ENCODE measurements at places on chromosomes 5 and 9.

GRCh38 chr5:10490927-10491672 is 49.4 kb downstream of the ROPN1L start:
- DNase-seq, result no peak

DNA sequence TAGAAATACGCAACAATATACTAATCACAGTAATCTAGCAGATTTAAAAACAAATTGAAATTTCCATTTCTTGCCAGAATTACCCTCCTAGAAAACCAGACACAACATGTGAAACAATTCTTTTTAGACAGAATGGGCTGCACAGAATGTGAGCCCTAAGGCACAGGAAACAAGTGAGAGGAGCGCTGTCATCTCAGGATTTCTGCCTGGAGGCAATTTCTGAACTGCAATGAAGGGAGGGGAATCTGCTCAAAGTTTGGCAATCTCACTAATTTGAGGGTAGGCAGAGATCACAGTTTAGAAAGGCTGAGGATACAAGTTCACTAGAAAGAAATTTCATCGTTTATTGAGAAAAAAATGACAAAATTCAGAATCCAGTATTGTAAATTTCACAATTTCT is 70.3 kb downstream of the INIP start:
- no peak for DNase-seq

GRCh38 chr5:58156973-58157701 is 302.7 kb downstream of the PLK2 start:
- DNase-seq, result no peak

GRCh38 chr9:90967145-90967538 is 165.5 kb downstream of the SYK start:
- no peak for DNase-seq

DNA sequence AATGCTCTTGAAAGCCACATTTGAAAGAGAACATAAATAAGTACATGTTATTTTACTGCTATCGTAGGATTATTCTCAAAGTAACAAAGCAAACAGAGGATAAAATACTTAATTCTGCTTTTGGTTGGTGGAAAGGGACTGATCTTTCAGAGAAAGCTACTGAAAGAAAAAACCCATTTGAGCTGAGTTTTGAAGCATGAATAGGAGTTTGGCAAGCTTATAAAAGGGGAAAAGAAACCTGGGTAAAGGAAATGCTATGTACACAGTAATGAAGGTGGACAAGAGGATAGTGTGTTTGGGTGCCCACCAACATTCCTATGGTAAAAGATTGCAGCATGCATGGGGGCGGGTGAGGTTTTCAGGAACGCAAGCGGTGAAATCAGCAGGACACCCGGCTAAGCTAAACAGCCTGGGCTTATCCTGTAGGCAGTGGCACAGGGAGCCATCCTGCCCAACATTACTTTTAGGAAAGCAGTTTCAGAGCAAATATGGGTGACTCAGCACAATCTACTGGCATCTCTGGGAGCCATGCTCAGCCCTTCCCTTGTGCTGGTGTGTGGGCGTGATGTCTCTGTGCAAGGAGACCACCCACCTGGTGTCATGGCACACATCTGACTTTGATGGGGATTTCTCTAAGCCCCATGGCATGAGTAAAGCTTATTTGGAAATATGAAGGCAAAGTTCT is 673.9 kb upstream of the KLF4 start:
- no peak for DNase-seq

- no peak for DNase-seq
Measured at GRCh38 chr5:86977190-86977589, 290.5 kb upstream of the RASA1 start.

GRCh38 chr5:37197340-37198050 is 51.7 kb downstream of the CPLANE1 start:
- DNase-seq, result no peak

GRCh38 chr5:55629815-55630214 is 82.3 kb downstream of the SLC38A9 start:
- no peak for DNase-seq

DNA sequence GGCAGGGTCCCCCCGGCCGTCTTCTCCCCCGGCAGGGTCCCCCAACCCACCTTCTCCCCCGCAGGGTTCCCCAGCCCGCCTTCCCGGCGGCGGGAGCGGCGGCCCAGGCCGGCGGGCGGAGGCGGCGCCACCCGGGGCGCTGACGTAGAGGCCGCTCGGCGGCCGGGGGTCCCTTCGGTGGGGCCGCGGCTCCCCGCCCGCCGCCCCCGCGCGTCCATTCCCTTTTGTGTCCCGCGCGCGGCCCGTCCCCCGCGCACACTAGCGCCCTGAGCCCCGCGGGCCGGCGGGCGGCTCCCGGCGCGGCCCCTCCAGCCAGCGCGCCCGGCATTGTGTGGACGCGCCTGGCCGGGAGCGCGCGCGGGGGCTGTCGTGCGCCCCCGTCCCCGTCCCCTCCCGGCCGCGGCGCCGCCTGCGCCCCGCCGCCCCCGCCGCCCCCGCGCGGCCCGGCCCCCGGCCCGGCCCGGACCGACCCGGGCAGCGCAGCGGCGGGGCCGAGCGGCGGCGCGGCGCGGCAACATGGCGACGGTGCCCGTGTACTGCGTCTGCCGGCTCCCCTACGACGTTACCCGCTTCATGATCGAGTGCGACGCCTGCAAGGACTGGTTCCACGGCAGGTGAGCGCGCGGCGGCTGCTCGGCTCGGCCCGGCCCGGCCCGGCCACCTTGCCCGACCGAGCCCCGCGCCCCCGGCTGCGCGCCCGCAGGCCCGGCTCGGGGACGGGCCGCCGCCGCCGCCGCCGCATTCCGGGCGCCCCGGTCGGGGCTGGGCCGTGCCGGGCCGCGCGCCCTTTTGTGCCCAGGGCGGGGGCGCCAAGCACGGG is at the start of gene PHF2:
Gene PHF2, plus strand, starts transcription at position 327 of the 820 bp plus-strand sequence. Its CDS starts 190 bp downstream, at position 517.
- no peak for DNase-seq

- no peak for DNase-seq
Measured at GRCh38 chr9:137924761-137925369, 47.3 kb downstream of the CACNA1B start.

- DNase-seq, result no peak
Measured at GRCh38 chr5:140245926-140246325, 57.0 kb downstream of the PFDN1 start.

GRCh38 chr9:94847486-94847885 is 121.0 kb downstream of the AOPEP start:
- DNase-seq, result no peak

DNA sequence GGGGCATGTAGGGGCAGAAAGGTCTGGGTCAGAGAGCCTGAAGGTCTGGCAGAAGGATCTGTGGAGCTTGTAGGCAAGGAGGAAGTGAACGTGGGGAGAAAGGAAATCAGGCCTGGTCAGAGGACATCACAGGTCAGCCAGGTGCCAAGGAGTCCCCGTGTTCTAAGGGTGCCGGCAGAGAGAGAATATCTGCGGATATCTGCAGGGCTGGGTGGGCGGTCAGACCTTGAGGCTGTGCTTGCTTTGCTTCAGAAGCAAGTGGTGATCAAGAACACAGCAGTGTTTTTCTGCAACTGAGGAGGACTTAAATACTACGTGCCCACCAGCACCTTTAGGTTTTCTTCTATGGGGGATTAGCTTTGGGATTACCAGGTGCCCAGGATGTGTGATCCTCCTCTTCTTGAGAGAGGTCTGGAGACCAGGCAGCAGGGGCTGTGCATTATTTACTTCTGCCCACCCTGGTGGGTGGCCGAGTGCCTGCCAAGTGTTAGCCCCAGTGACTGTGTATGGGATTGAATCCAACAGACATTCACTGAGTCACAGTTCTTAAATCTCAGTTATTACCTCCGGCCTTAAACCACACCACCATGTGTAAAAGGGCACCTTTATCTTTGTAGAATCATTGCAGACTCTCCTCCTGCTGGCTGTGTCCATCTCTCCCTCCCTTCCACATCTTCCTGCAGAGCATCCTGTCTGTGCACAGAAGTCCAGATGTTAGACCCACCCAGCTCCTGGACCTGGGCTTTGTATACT is 12.5 kb upstream of the SHB start:
- DNase-seq, result no peak

- no peak for DNase-seq
Measured at GRCh38 chr9:114426046-114426948, 38.5 kb upstream of the AKNA start.

- DNase-seq, result no peak
Measured at GRCh38 chr5:148085977-148086705, 22.4 kb downstream of the SPINK5 start.

DNA sequence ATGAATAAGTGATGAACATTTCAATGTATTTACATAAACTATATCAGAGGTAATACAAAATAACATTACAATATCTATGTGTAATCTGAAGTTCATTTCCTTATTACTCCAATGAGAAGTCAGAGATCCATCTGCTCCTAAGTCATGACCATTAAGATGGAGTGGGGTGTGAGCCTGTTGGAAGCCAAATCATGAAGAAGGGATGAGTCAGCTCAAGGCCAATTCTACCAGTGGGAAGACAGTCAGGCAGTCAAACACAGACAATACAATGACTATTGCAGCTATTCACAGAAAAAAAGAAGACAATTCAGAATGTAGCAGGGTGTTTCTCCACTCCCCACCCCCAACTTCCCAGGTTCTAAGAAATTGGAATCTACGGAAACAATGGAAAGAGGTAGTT is 155.0 kb downstream of the NFIB start:
- no peak for DNase-seq

DNA sequence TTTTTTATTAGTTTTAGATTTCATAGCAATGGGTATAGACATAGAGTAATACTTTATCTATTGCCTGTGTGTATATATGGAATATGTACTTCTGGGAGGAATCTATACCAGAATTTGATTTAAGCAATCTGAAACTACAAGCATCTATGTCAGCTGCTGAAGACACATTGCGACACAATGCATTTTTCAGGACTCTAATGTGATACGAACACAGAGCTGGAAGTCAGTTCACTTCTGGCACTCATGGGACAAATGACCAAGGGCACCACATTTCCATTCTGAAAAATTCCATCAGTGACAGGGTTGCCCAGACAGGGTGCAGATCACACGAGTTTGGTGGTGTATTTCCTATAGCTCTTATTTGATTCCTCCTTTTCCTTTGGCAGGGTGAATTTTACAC is 259.5 kb downstream of the NTRK2 start:
- DNase-seq, result no peak

DNA sequence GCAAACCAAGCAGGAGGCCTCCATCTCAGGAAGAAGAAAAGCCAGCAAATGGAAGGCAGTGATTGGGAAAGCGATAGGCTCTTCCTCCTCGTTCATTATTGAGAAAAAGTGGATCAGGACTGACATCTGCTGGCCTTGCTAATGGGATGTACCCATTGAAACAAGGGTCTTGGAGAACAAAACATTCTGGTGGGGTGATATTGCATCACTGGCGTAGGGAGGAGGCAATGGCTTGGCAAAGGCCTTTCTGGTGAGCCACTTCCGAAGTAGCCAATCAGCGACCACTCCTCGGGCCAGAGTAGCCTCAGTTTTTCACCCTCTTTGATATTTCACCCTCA is 86.7 kb upstream of the NFIB start:
- no peak for DNase-seq

GRCh38 chr5:132020568-132021339 is 9.3 kb upstream of the ACSL6 start:
- no peak for DNase-seq

DNA sequence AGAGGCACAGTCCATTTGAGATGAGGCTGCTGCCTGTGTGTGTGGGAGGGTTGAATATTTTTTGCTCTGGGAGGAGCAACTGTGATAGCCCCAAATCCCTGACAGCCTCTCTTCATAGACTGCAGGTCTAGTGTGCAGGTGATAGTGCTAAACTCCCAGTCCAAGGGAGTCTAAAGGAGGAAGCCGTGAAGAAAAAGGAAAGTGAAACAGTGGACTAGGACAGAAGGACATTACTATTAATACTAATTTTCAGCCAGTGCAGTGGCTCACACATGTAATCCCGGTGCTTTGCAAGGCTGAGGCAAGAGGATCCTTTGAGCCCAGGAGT is 295.0 kb downstream of the PDE4D start:
- no peak for DNase-seq

- DNase-seq, result no peak
Measured at GRCh38 chr9:72465593-72465984, 55.8 kb upstream of the TMC1 start.

GRCh38 chr9:35938474-35939356 is 19.2 kb downstream of the OR2S2 start:
- no peak for DNase-seq

DNA sequence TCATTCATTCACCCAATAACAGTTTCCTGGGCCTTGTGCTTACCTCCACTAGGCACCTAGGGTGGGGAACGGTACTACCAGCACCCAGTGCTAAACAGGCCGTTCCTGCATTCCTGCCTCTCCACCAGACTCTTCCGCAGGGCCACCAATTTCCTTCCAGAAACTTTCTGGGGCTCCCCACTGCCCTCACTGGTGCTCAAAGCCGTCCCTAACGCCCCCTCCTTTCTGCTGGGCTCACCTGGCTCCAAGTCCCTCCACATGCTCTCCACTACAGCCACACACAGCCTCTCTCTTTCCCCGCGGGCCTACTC is 1.4 kb downstream of the PHF19 start:
- no peak for DNase-seq

DNA sequence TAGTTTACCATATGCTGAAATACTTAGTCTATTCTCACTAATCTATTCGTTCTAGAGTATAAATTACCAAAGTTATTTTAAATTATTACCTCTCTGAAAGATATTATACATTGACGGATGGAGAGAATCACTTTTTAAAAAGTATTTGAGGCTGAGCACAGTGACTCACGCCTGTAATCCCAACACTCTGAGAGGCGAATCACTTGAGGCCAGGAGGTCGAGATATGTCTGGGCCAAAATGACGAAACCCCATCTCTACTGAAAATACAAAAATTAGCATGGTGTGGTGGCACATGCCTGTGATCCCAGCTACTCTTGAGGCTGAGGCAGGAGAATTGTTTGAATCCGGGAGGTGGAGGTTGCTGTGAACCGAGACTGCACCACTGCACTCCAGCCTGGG is 64.0 kb upstream of the SPATA31C2 start:
- no peak for DNase-seq

DNA sequence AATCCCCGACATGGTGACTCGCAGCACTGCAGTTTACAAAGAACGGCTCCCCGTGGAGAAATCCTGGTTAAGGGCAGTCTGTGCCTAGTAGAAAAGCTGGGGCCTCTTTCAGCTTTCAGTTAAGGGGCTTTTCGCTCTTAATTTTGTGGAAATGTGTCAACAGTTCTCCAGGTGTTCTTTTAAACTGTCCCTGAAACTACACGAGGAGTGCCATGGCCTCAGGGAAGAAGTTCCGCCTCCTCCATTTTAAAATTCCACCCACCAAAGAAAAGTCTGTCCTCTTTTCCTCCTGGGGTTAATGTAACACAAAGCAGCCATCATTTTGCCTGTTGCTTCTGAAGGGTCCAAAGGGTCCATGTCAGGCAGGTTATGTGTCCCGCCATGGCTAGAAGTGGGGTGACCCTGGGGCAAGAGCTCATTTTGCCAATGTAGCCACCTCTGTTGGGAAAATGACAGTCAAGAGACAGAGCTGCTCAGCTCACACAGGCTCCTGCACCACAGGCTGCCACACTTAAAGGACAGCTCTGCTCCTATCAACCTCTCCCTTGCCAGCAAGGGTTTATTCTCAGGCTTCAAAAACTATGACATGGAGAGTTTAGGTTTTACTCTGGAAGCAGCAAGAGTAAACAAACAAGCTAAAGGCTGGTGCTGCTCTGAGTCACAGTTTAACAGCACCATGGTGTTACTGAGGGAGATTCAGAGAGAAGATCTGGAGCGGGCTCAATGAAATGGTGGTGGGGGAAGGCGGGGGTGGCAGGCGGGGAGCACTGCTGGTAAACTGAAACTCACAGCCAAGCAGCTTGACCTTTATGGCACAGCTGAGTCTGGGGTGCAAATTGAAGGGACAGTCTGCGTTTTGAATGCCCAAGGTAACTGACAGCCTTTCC is 3.2 kb downstream of the WHRN start:
- no peak for DNase-seq
